Iris pigment epithelial cell (primary cell): ENCODE measurements at places on chromosomes 4 and X.

DNA sequence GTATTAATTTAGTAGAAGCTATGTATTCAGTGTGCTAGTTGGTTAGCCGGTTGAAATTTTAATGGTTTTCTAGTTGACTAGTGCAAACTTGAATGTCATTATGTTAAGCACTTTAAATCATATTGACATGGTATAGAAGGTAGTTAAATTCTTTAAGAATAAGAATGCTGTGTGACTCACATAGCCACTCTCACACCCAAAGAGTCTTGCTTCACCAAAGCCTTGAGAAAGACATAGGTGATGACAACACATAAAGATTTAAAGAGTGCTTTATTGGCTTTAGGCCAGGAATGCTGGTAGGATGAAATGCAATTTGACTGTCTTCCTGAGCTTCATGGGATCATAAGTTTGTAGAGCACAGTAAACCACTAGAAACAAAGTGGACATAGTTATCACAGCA lies 85.3 kb downstream of the DCAF8L2 start:
- peak; percentile 57 for DNase-seq

- no peak for DNase-seq
Observed at GRCh38 chrX:47380268-47380667, 9.9 kb downstream of the ZNF157 start.

DNA sequence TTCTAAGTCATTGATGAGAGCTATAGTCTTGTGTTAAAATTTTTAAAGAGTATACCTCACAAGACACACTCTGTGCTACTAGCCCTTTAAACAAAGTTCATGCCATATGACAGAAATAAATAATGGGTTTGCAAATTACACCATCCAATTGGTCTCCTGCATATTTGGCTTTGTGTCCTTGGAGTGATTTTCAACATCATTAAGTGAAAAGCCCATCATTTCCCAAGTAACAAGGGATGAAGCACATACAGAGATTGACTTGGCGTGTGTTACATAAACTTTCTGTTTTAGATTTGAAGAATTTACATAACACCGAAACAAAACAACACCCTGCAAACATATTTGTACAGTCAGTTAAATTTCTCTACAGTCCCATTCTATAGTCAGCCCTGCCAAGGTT lies 216.9 kb upstream of the NEIL3 start:
- no peak for DNase-seq

DNA sequence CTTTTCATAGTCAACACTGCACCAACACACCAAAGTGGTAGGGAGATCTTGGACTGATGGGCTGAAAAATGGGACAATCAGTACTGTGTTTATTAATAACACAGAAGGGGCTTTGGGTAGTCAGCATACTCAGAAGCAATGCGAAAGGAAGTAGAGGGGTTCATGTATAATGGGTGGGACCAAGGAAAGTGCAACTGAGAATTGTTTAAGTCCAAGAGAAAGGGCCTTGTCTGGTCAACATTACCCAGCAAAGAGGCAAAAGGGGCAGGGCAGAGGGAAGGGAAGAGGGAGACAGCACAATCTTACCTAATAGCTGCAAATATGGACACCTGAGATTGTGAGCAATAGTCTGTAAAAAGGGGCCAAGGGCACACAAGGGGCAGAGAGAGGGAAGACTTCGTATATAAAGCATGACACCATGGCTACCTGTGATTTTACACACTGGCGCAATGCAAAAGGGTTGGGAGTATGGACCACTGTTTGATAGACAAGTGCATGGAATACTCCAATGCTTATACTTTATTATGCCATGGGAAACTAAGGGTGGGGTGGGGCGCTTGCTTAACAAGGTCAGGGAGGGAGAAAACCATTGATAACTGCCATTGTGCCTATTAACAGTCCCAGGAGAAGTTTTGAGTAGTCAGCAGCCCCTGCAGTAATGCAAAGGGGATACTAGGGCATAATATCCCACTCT lies 279.7 kb downstream of the CHIC1 start:
- DNase-seq: no peak

- DNase-seq: no peak
Observed at GRCh38 chr4:3740256-3740655, 25.9 kb upstream of the ADRA2C start.

DNA sequence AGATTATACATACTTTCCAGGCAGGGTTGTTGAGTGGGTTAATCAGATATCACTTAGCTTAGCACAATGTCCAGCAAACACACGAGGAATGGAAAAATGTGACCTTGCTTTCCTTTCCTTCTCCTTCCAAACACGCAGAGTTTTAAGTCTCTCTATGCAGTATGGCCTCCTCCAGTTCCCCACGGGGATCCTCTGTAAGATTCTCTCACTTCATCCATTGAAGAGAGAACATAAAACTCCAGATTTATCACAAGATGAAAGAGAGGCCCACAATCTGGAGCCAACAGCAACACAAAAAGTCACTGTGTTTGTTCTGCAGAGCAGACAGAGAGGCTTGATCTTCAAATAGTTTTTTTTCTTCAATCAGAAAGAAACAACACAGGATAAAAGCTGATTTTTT lies 336.8 kb upstream of the CLNK start:
- no peak for DNase-seq

GRCh38 chr4:21893136-21893535 lies 55.4 kb downstream of the KCNIP4 start:
- peak; percentile 26 for DNase-seq

DNA sequence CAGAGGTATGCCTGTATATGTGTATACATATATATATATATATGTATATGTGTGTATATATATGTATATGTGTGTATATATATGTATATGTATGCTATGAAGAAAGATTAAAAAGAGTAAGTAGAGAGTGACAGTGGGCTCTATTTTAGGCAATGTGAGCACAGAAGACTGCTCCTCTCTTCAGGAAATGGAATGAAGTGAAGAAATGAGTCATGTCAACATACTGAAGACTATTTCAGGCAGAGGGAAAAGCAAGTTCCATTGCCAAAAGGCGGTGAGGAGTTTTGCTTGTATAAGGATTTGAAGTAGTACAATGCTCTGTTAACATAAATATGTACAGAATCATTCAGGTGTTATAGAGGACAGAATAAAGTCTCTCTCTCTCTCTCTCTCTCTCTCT lies 773.2 kb upstream of the FTHL17 start:
- peak; percentile 6 for DNase-seq

DNA sequence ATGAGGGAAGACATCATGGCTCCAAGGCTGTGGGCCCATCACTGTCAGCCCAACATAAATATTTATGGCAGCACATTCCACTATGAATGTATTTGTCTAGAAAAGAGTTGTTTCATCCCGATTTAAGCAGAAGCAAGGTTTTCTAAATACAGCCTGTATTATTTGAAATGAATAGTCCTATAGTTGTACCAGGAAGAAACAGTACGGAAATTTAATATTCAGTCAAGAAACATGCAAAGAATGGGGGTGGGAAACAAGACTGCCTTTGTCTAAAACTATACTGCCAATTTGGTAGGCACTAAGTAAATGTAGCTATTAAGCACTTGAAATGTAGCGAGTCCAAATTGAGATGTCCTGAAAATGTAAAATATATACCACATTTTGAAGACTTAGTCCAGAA lies 69.1 kb downstream of the MOSPD2 start:
- no peak for DNase-seq

- no peak for DNase-seq
Observed at GRCh38 chr4:143374771-143375170, 38.1 kb downstream of the GAB1 start.

GRCh38 chrX:26783512-26784225 lies 567.7 kb downstream of the MAGEB5 start:
- peak; percentile 41 for DNase-seq

DNA sequence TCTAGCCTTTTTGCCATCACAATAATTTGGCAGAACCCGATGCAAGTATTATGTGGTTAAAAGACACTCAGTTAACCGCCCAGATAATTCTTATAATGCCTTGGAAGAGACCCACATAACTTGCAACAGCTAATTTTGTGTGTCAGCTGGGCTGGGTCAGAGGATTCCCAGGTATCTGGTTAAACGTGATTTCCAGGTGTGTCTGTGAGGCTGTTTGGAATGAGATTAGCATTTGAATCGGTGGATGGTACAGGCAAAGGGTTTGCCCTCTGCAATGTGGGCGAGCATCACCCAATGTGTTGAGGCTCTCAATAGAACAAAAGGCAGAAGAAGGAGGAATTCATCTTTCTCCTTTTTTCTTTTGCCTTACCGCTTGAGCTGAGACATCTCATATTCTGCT lies 314.2 kb upstream of the PUDP start:
- no peak for DNase-seq

GRCh38 chr4:109319684-109320083 lies 17.2 kb upstream of the COL25A1 start:
- DNase-seq: no peak

- peak; percentile 48 for DNase-seq
Observed at GRCh38 chrX:41273638-41274037, 60.3 kb upstream of the DDX3X start.

DNA sequence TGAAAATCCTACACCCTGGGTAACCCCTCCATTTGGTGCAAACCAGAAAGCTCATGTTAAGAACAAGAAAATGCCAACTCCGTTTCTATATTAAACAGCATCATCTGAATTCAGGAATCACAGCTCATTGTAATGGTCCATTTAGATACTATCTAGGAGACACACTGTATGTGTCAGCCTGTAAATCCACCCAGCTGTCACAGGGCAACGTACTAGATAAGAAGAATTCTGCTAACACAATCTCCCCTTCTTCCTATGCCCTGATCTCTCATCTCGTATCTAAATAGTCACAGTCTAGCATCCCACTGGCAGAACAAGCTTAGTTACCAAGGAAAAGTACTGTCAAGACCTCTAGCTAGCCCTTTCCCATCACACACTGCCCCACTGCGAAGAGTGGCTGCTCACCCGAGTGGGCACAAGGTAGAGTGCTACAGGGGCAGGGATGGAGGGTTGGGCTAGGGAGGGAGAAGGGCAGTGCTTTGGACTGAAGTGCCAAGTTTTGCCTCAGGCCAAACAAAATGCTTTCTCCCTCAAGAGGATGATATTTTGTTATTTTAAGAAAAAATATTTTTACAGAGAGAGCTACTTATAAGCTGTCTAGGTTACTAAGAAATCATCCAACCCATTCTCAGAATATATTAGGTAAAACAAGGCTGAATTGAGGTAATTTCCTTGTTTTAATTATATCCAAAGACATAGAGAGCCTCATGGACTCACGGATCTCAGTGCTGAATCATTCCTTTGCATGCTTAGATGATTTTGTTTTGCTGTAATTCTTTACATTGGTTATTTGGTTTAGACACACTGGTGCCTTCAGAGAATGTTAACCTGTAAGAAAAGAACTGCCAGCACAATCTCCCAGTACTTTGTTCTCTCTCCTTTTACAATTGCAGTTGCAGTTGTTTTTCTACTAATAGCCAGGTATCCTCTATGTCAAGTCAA lies 196.6 kb downstream of the PRDM5 start:
- DNase-seq: no peak

- DNase-seq: no peak
Observed at GRCh38 chr4:108058685-108059440, 69.2 kb downstream of the HADH start.

- DNase-seq: no peak
Observed at GRCh38 chrX:68994891-68995255, 166.1 kb downstream of the EFNB1 start.

DNA sequence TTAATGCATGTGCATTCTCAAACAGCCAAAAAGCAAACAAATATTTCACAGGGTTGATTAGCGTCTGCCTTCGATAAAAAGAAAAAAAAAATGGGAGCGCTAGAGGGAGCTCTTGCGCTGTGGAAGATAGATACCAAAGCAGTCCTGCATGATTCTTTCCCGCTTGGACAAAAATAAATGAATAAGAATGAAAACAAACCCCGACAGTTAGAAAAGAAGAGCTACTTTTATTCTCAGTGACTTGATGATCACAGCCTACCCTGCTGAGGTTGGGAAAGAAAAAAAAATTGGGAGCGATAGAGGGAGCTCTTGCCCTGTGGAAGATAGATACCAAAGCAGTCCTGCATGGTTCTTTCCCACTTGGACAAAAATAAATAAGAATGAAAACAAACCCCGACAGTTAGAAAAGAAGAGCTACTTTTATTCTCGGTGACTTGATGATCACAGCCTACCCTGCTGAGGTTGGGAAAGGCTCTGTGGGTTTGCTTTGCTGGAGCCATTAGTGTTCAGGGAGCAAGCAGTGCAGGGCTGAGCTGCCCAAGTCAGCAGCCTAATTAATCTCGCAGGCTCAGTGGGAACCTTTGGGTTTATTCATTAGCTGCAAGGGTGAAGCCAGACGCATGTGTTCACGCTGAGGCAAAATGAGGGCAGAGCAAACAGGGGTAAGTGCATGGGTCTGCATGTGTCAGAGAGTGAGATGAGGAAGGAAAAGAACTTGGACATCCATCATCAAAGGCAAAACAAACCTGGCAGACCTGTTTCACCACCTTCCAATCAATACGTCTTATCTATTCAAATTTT lies 249.3 kb upstream of the PRKX start:
- peak; percentile 32 for DNase-seq

DNA sequence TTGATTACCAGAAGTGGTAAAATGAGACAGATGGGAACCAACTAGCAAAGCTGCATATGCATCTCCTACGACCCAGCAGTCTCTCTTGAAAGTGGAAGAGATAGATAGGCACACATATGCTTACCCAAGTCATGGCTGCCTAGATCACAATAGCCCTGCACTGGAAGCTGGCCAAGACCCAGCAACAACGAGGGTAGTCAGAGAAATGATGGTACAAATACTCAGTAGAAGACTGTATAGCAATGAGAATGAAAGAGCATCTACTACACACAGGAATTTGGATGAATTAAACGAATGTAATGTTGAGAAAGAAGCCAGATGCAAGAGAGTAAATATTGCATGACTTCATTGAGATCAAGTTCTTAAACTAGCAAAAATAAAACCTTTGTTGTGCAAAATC lies 100.3 kb upstream of the FAT1 start:
- DNase-seq: peak; percentile 80

- DNase-seq: peak; percentile 67
Observed at GRCh38 chrX:30568136-30568535, 9.4 kb downstream of the TASL start.

DNA sequence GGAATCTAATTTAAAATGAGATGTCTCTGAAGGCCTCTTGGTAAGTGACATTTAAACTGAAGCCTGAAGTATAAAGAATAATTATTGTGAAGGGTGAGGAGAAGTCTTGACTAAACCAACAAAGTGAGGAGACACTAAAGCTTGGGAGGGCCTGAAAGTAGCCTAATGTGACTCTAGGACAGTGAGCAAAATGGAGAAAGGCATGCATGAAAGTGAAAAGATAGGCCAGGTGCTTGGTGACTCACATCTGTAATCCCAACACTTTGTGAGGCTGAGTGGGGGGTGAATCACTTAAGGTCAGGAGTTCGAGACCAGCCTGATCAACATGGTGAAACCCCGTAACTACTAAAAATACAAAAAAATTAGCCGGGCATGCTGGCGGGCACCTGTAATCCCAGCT lies 46.9 kb upstream of the SMARCAD1 start:
- peak; percentile 1 for DNase-seq

DNA sequence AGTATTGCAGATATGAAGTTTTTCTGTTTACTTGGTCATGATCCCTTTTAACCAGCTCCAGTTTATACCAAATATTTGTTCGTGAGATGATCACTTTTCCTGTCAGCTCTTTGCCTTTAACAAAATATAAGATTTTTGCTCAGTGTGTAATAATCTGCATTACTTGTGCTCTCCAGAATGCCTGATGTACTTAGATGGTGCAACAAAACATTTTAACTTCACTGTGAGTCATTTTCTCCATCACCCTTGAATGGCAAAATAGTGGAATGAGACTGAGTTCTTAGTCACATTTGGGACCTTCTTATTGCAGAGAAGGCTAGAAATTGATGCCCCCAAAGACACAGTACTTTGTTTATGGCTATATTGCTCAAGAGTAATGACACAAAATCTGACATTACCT lies 252.0 kb downstream of the FRMPD4 start:
- DNase-seq: peak; percentile 17
